ENCODE measurements at places on chromosomes 5 and 9.

DNA sequence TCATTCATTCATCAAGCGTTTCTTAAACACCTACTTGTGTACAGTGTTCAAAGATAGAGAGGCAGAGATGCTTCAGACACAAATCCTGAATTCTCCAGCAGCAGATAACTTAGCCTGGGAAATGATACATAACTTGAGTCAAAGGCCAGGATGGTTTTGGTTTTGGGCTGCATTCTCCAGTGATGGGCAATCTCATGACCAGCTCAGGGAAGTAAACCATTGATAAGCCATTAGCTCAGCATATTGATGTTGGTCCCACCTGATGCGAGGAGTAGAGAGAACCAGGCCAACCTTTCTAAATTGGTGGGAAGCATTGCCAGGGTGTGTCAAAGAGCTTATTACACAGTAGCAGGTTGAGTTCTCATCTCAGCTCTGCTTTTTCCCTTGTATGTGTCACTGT lies 53.0 kb downstream of the SH3RF2 start:
- DNase-seq: no peak

GRCh38 chr5:1465117-1465516 lies 19.9 kb upstream of the SLC6A3 start:
- DNase-seq: no peak

DNA sequence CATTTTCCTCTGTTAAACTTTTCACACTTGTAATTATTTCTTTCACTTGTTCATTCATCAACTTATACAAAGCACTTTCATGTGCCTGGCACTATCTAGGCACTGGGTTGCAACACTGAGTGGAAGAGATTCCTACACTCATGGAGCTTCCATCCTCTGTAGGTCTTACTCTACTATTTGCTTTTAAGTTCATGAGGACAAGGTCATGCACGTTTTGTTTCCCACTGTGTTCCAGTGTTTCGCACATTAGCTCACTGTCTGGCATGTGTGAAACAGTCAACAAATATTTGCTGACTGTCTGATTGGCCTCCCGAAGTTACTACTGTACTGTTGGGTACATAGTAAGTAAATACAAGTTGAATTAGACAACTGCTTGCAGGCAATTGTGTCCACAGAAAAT lies 87.9 kb upstream of the IFNK start:
- DNase-seq: no peak

DNA sequence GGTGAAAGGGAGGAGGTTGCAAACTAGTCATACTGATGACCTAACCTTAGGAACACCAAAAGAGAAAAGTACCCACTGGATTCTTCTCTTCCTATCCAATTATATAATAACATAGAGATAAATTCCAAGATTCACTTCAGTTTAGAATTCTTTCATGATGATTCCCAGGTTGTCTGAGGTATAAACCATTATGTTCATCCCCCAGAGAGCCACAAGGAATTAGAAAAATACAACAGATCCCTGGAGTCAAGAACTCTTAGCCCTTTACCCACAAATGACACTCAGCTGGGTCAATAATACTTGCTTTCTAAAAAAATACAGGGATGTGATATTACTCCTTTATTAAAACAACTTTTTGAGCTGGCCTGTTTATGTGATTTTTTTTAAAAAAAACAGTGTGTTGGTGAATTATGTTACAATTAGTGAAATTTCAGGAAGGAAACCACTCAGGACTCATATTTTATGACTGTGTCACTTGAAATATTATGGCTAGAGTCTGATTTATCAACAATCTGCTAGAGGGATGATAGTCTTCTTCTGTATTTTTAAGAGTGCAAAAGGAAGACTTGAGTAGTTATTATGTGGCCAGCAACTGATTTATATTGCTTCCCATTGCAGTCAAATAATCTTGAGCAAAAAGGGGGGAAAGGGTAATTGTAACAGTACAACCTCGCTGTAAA lies 338.2 kb downstream of the NFIB start:
- no peak for DNase-seq

DNA sequence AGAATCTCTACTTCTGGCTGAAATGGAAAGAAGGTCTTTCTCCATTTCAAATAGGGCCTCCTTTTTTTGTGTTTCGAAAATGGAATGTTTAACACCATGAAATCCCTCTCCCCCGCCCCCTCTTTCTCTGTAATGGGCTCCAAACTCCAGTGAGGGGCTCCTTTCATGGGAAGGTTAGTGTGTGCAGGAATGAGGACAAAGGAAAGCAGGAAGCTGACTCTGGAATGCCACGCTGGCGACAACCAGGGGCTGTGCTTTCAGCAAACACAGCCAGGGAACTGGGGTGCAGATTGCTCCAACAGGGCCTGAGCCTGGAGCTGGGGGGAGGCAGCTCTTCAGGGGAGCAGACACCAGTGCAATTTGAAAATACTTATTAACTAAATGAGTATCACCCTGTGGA lies 82.8 kb downstream of the CRB2 start:
- no peak for DNase-seq

DNA sequence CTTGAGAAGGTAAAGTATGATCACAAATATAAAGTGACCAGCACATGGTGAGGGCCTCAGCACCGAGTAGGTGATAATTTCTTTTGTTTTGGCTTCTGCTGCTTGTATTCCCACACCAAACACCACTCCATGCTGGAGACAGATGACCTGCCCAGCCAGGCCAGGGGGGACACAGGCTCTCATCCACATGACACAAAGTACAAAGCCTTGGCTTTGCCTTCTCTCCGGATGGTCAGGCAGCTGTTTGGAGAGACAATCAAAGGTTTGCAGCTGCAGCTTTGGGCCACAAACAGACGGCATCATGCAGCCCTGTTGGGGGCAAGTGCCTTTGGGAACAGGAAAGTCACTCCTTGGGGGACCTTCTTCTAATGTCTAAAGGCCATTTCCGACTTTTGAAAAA lies 226.2 kb upstream of the KLF4 start:
- no peak for DNase-seq

DNA sequence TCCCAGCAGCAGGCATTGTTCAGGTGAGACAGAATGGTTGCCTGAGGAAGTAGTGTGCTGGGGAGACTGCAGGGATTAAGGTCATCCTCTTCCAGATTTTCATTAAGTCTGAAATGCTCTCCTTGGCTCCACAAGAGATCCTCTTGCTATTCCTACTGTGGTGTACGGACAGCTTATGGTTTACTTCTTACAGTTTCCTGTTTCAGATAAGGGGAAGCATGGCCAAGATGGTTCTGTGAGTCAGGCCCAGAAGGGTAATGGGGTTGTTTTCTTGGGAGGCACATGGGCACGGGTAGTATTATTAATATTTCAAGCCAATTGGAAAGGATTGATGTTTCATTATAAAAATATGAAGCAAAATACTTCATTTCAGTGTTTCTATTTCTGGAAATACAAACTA lies 42.9 kb downstream of the GLRX start:
- DNase-seq: no peak
